Osteocyte (in vitro differentiated cells): ENCODE measurements at places on chromosomes 11 and 22. TPM values are rescaled to one million over a fixed set of nuclear protein-coding genes. Genes with fewer than 3 reads are reported as not detected.

The ATL3 gene
- 96.9 and 107 TPM in 2 replicates for total RNA-seq

DNA sequence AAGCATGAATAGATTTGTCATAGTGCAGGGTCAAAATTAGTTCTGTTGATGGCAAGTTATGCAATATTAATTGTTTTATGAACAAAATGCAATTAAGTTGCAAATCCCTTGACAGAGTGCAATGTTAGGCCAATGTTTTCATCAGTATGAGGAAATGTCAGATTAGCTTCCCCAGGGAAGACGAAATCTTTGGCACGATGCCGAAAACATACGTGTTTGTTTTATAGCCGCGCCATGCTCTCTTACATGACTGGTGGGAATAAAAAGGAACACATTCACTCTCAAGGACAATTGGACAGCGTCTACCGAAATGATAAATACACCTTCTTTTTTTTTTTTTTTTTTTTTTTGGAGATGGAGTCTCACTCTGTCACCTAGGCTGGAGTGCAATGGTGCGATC, 27.0 kb downstream of the MFNG start:
- no peak for DNase-seq

- no peak for DNase-seq
Measured at GRCh38 chr11:125211948-125212340, 47.4 kb downstream of the PKNOX2 start.

GRCh38 chr22:42277232-42277753, 6.8 kb upstream of the TCF20 start:
- no peak for DNase-seq

GRCh38 chr11:16126362-16126761, 230.0 kb downstream of the SOX6 start:
- no peak for DNase-seq

DNA sequence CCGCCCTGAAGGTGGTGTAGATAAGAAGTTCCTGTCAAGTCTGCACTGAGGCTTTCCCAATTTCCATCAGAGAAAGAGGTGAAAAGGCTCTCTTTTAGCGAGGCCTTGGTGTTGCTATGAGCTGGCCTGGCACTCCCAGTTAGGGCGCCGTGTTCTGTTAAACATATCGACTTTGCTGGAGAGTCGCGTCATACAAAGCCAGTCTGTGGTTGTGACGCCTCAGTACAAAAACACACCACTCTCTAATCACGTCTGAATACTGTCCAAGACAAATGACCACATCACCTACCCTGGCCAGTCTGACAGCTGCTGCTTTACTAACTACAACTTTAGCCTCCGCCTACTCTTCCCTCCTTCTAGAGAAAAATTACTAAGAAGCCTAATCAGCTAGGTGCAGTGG, 8.0 kb upstream of the TOLLIP start:
- DNase-seq: peak; percentile 56

DNA sequence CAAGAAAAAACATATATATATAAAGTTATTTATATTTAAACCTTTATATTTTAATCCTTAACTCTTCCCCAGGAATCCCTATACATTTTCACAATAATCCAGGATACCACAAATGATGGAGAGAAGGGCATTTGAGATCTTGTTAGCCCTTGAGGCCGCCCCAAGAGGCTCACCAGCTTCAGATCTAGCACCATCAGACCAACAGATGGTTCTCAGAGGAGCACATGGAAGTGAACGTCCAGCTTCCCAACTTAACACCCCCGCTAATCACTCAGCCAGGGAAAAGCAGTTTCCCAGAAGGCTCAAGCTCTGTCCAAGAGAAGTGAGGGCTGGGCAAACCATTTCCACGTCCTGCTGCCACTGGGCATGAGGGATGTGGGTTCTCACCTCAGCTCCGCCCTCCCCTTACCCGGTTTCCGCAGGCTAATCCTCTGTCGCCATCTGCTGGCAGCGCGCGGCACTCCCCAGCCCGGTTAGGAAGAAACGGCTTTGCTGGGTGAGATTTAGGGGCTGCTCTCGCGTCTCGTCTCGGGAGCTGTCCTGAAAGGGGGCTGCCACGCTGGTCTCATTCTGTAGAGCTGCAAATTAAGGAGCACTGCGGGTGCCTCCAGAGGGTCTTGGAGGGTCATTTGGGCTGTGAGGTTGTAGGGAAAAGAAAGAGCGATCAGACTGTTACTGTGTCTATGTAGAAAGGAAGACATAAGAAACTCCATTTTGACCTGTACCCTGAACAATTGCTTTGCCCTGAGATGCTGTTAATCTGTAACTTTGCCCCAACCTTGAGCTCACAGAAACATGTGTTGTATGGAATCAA, 6.8 kb upstream of the FAM111A start:
- DNase-seq: peak; percentile 94

- no peak for DNase-seq
Measured at GRCh38 chr22:42603427-42603826, 11.3 kb downstream of the POLDIP3 start.

GRCh38 chr11:33706966-33707365, 6.3 kb upstream of the C11orf91 start:
- no peak for DNase-seq

DNA sequence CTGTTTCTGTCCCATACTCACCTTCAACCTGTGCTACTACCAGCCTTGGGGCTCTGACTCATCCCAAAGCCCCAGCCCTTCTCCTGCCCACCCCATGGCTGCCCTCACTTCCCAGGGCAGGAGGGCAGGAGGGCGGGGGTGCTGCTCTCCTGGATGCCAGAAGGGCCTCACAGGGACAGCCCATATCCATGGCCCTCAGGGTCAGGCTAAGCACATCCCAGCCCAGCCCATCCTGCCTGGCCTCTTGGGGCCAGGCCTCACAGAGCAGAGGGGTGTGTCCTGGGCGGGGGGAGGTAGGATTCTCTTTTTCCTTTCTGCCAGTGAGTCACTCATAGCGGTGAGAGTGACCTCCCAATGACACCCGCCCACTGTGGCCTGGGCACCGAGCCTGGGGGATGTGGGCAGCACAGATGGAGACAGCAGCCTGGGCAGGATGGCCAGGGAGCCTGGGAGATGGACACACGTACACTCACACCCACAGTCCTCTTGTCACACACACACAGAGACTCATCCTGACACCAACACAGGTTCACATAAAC, 2.4 kb downstream of the LTBP3 start:
- DNase-seq: no peak
